HFFc6 (cell line): ENCODE measurements at places on chromosomes 3 and 15.
A peak's percentile ranks its signal among the peaks of the same experiment; 100 is the strongest.

DNA sequence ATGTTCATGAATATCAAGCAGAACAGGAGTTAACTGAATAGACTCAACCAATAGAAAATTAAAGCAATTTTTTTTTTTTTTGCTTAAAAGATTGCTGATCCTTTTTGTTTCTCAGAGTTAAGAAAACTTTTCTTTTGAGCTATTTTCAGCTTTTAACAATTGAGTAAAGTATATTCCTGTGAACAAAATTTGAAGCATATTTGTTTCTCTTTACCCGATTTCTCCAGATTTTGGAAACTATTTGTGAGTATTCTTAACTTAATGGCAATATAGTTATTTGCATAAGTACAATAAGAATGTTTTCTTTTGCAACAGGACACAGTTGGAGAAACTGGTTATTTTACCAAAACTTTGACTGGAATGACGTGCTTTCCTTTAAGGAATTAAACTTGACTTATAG lies 53.4 kb upstream of the C15orf39 start:
- peaks cover 5% of the 10 kb centered on the region for H3K27me3 ChIP-seq
- peaks cover 25% of the 10 kb centered on the region for H3K4me1 ChIP-seq
- H3K36me3 ChIP-seq: peaks cover 13% of the 10 kb centered on the region

- no peaks in the 10 kb centered on the region for H3K27me3 ChIP-seq
- DNase-seq: no peak
- H3K36me3 ChIP-seq: no peaks in the 10 kb centered on the region
- no peak overlapping the region for H3K27ac ChIP-seq
- H3K4me3 ChIP-seq: no peak overlapping the region
- no peaks in the 10 kb centered on the region for H3K4me1 ChIP-seq
Measured at GRCh38 chr3:164007765-164008164, 1070.5 kb downstream of the SI start.

DNA sequence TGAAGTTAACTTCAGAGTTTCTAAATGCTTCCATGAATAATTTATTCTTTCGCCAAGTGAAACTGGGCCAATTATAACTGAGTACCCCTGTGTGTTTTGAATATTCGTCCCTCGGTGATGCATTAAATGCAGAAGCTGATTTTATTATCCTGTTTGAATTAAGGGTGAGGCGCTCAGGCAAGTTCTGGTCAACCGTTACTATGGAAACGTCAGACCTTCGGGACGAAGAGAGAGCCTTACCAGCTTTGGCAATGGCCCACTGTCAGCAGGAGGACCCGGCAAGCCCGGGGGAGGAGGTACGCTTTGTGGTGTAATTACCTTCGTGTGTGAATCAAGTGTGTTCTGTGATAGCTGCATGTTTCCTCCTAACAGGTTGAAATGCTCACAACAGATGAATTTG lies 239.8 kb downstream of the ITPR1 start:
- no peak overlapping the region for H3K27ac ChIP-seq
- no peaks in the 10 kb centered on the region; the same call in 1 of the 2 replicates for H3K27me3 ChIP-seq
- H3K4me1 ChIP-seq: peaks cover 5% of the 10 kb centered on the region; the same call in 1 of the 2 replicates
- no peak overlapping the region for H3K4me3 ChIP-seq

GRCh38 chr3:174099724-174100123 lies 702.2 kb downstream of the NLGN1 start:
- H3K36me3 ChIP-seq: no peaks in the 10 kb centered on the region
- H3K4me1 ChIP-seq: peaks cover 55% of the 10 kb centered on the region
- H3K4me3 ChIP-seq: no peak overlapping the region
- no peaks in the 10 kb centered on the region for H3K27me3 ChIP-seq
- no peak for DNase-seq
- no peak overlapping the region for H3K27ac ChIP-seq

GRCh38 chr3:24965706-24966385 lies 462.2 kb upstream of the RARB start:
- no peaks in the 10 kb centered on the region for H3K27me3 ChIP-seq
- DNase-seq: no peak
- H3K36me3 ChIP-seq: no peaks in the 10 kb centered on the region
- no peak overlapping the region for H3K27ac ChIP-seq
- H3K4me1 ChIP-seq: no peaks in the 10 kb centered on the region

DNA sequence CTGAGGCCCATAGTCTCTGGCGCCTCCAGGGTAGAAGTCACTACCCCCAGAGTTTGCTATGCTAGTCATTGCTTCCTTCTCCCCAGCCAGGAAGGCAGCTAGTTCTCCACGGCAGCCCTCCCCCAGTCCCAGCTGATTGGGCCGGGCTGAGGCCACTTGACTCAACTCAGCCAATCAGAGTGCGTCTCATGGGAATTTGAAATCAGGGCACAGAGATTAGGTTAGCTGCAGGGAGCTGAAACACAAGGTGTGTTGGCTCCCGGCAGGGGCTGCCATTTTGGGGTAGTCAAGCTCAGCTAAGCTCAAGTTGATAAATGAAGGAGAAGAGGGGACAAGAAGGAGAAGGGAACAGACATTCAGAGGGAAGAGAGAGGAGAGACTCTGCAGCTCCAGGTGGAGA lies 32.8 kb downstream of the LINGO1 start:
- H3K27ac ChIP-seq: no peak overlapping the region
- H3K4me3 ChIP-seq: no peak overlapping the region
- peaks cover 35% of the 10 kb centered on the region for H3K4me1 ChIP-seq
- peaks cover 12% of the 10 kb centered on the region for H3K27me3 ChIP-seq

DNA sequence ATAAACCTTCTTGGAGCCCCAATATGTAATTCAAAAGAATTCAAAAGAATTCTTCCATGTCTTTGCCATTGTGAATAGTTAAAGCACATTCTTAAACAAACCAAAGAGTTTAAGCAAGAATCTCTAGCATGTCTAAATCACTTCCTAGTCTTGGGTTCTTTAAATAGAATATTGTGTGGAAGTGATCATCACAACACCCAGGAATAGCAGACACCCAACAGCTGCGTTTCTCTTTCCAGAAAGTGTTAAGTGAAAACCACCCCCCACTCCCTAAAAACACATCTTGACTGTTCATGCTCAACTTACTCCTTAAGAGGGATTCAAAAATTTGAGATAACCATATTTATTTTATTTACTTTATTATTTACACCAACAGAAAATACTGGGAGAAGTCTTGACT lies 24.1 kb upstream of the CAPN7 start:
- no peak overlapping the region for H3K4me3 ChIP-seq
- H3K4me1 ChIP-seq: no peaks in the 10 kb centered on the region
- peaks cover 13% of the 10 kb centered on the region for H3K27me3 ChIP-seq

GRCh38 chr15:58240191-58240932 lies 102.2 kb downstream of the AQP9 start:
- no peak for DNase-seq
- no peaks in the 10 kb centered on the region for H3K36me3 ChIP-seq

GRCh38 chr15:36364377-36364776 lies 215.0 kb upstream of the CDIN1 start:
- H3K27me3 ChIP-seq: no peaks in the 10 kb centered on the region
- peak overlapping the region; percentile 3; the same call in 1 of the 2 replicates for H3K27ac ChIP-seq
- no peak for DNase-seq
- 0 out of 2 replicates have a peak, but pooled peaks cover 9% of the 10 kb centered on the region for H3K36me3 ChIP-seq

GRCh38 chr3:11499144-11499543 lies 144.6 kb downstream of the VGLL4 start:
- peak overlapping the region; percentile 42; the same call in 1 of the 2 replicates for H3K4me3 ChIP-seq
- peak overlapping the region; percentile 57 for H3K27ac ChIP-seq
- no peaks in the 10 kb centered on the region; the same call in 1 of the 2 replicates for H3K27me3 ChIP-seq
- H3K4me1 ChIP-seq: peaks cover 31% of the 10 kb centered on the region
- DNase-seq: peak; percentile 86

- no peak overlapping the region for H3K4me3 ChIP-seq
- H3K27me3 ChIP-seq: no peaks in the 10 kb centered on the region
- DNase-seq: no peak
- no peaks in the 10 kb centered on the region for H3K36me3 ChIP-seq
- H3K4me1 ChIP-seq: no peaks in the 10 kb centered on the region; the same call in 1 of the 2 replicates
Measured at GRCh38 chr3:192011137-192011536, 550.2 kb downstream of the PYDC2 start.

- DNase-seq: no peak
- H3K36me3 ChIP-seq: no peaks in the 10 kb centered on the region
- H3K4me3 ChIP-seq: no peak overlapping the region
Measured at GRCh38 chr3:58539626-58540025, 2.6 kb upstream of the ACOX2 start.
